ENCODE measurements at places on chromosomes 5 and 9. TPM values are rescaled to one million over a fixed set of nuclear protein-coding genes. Genes with fewer than 3 reads are reported as not detected.

DNA sequence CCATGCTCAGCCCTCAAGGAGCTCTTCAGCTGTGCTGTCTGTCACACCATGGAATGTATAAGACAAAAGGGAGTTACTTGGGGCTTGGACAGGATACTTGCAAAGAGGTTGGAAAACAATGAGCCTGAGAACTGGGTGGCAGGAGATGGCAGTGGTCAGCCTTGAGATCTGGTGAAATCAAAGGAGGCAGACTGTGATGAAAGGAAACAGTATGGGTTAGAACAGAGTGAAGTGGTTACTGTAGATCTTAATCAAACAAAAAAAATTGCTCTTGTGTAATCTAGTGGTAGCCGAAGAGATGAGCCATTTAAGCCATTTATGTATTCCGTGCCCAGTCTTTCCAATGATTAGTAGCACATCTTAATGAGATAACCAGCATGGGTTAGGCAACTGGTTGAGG, 142.2 kb downstream of the SV2C start:
- DNase-seq, result no peak

DNA sequence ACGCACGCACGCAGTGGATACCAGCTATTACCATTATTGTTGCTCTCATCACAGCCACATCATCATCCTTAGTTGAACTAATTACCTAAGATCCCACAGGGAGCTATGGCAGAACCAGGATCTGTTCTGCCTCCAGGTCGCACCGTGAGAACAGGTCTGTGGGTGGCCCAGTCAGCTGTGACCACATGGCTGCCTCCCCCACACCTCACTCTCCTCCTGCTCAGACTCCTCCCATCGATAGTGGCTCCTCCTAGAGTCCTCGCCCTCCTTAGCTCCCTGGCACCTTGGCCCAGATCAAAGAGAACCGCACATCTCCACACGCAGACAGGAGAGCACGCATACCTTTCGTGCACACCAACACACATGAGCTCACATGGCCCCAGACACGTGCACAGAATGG, 32.4 kb upstream of the RPL26L1 start:
- no peak for DNase-seq

GRCh38 chr5:65695896-65696295, 26.0 kb downstream of the SGTB start:
- no peak for DNase-seq

DNA sequence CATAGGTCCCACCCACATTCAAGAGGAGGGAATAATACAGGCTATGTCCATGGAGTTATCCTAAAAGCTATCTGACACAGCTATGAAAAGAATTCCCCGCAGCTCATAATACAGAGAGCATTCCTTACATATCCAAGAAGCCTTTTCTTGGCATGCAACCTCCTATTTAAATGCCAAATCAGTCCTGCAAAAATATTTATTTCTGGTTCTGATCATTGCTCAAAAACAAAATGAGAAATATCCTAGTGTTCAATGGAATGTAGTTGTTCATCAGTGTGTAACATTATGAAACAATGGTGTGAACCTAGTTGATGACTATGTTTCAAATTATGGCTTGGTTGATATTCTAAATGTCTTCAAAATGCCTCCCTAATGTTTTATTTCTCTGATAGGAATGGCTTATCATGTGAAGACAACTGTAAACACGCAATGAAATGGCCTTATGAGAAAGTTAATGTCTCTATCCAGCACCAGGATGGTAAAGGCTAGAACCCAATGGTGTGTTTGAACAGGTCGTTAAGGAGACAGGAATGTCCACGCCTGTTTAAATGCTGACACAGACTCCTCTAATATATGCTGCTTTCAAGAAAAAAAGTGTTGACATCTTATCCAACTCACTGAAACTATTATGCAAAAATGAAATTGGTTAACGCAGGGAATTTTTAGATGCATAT, 126.7 kb upstream of the CDH6 start:
- no peak for DNase-seq

DNA sequence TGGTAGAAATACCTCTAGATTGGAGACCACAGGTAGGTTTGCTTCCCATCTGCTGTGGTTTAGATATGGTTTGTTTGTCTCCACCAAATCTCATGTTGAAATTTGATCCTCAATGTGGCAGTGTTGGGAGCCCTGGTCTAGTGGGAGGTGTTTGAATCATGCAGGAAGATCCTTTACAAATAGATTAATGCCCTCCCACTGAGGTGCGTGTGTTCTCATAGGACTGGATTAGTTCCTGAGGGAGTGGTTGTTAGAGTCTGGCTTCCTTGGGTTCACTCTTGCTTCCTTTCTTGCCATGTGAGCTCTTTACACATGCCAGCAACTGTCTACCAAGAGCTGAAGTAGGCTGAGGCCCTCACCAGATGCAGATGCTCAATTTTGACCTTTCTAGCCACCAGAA, 391.1 kb upstream of the GRIA1 start:
- no peak for DNase-seq

DNA sequence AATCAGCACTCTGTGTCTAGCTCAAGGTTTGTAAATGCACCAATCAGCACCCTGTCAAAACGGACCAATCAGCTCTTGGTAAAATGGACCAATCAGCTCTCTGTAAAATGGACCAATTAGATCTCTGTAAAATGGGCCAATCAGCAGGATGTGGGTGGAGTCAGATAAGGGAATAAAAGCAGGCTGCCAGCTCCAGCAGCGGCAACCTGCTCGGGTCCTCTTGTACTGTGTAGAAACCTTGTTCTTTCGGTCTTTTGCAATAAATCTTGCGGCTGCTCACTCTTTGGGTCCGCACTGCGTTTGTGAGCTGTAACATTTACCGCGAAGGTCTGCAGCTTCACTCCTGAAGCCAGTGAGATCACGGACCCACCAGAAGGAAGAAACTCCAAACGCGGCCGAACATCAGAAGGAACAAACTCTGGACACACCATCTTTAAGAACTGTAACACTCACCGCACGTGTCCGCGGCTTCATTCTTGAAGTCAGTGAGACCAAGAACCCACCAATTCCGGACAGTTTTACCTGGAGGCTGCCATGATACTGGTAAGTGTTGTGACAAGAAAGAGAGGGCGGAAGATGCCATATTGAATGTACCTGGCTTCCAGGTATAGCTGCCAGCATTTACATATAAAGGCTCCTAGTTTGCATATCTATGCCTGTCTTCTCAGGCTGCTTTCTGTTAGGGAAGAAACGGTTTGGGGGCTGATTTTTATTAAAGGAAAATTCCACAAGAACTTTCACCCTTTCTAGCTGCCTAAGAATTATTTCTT, 758.5 kb upstream of the CTNND2 start:
- no peak for DNase-seq

GRCh38 chr5:13403351-13403750, 541.1 kb downstream of the DNAH5 start:
- no peak for DNase-seq

DNA sequence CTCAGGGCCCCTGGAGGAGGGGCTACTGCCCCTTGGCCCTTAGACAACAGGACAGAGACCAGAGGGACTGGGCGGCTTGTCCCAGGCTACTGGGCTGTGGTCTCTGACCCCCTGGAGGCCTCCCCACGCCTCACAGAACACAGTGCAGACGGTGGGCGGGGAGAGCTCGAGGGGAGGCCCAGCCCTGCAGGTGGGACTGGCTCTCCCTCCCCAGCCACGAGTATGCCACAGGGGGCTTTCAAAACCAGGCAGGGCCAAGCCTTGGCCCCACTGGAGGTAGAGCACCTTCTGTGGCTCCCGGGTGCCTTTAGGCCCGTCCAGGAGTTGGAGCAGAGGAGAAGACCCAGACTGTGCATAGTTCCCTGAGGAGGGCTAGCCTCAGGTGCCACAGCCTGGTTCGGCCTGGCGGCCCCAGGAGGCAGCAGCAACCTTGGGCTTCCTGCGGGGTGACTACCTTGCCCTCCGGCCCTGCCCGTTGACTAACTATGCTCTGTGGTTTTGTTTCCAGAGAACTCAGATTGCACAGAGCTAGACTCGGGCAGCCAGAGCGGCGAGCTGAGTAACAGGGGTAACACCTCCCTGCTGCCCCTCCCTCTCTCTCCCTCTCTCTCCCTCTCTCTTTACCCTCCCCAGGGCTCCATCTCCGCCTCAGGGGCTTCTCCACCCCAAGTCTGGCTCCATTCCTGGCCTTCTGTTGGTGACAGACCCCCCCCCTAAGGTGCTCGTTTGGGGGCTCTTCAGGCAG, 15.5 kb downstream of the CARD19 start:
- no peak for DNase-seq

DNA sequence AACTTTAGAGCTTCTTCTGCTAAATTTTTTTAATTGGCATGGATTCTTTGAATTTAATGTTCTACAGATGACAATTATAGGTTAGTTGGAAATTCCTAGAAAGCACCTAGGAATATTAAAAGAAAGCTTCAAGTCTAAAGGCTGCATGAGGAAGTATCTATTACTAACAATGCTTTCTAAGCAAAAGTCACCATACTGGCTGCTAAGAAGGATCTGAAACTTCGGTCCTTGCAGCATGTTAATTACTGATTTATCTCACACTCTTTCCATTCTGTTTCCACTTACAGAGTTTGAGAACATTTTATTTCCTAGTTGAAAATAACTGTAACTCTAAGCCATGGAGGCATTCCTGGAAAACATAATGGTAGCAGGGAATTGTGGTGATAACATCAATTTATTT, 8.4 kb downstream of the SEMA6A start:
- no peak for DNase-seq

- no peak for DNase-seq
Observed at GRCh38 chr5:103385722-103386121, 127.2 kb downstream of the MACIR start.

DNA sequence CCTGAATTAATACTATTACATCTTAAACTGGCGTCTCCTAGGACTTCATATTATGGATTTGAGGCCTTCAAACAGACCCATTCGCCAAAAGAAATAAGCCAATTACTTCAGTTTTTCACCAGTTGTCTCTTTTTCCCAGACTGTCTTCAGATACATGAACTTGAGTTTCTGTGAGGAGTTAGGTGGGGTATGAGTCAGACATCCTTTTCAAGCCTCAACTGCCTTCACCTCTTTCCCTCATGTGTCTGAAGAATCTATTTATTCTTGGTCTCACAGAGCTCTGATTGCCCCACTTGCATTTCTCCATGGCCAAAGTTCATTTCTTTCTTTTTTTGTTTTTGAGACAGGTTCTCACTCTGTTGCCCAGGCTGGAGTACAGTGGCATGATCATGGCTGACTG, 12.5 kb downstream of the WNT8A start:
- no peak for DNase-seq

- DNase-seq, result no peak
Observed at GRCh38 chr9:136361754-136362449, 1.6 kb downstream of the DNLZ start.

- no peak for DNase-seq
Observed at GRCh38 chr9:92947268-92948037, at the start of gene FGD3. TSS of gene FGD3 (plus strand) at chr9:92947523. CDS start at chr9:92976257, 28,734 bp downstream.

- DNase-seq, result no peak
Observed at GRCh38 chr9:125963932-125964331, 216.8 kb downstream of the PBX3 start.

DNA sequence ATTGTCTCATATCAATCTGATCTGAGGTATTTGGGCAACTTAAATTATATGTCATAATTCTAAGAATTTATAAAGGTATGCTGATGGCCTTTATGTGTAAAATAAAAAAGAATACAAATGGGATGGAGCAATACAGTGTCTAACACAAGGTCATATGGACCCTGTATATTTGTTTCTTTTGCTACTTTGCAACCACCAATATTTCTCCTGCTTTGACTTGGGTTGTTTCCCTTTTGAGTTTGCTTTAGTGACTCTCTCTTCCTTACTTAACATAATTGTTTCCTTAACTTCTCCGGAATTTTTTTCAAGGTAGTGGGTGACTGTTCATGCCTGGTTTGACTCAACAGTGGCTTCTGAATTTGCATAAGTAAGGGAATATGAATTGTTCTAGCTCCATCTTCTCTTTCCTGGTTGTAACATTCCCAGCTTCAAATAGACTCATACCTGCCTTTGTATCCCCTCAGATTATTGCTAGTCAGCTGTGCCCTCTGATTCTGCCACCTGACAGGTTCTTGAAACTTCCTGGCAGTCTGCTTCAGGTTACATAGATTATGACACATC, 30.2 kb upstream of the ANXA1 start:
- no peak for DNase-seq

DNA sequence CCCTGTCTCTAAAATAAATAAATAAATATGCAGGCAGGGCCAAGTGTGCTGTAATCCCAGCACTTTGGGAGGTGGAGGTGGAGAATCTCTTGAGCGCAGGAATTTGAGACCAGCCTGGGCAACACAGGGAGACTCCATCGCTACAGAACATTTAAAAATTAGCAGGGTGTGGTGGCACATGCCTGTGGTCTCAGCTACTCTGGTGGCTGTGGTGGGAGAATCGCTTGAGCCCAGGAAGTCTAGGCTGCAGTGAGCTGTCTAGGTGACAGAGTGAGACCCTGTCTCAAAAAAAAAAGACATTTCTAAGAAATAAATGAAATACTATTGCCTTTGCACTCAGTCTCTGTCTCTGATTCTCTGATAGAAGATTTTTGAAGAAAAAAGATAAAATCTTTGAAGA, 1.2 kb upstream of the PCDHGA10 start:
- DNase-seq, result no peak

- no peak for DNase-seq
Observed at GRCh38 chr5:80565330-80565729, 4.8 kb downstream of the ANKRD34B start.

DNA sequence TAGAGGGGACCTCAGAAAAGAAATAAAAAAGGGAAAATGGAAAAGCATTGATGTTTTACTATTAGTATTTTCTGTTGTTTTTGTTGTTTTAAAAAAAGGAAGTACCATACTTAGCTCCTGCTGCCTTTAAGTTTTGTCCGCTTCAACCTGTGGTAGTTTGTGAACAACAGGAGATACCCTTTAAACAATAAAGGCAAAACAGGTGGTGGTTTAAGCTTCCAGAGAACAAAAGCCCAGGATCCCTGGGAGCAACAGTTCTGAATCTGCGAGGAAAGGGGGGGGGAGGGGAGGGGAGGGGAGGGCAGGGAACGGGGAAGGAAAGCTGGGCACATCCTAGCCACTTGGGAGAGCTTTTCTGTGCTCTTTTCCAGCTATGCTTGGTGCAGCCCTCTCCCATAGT, 2.1 kb upstream of the PSIP1 start:
- no peak for DNase-seq

DNA sequence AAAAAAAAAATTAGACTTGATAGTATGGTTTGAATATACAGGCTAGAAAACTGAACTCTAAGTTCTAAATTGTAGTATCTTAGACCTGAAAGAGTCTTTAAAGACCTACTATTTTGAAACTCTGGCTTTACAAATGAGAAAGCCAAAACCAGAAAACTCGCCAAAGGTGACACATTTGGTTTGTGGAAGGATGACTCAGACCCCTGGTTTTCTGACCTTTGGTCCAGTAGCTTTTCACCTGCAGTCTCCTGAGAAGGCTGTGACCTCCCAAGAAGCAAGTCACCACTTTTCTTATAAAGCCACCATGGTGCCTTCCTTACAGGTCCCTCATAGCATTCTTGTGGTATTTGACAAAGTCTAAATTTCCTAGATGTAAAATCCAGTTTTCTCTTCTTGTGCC, 102.1 kb upstream of the CEP78 start:
- no peak for DNase-seq

- no peak for DNase-seq
Observed at GRCh38 chr9:134619448-134619982, 22.1 kb upstream of the COL5A1 start.

MLANA gene
- polyA plus RNA-seq, result 1.4 TPM

PKD2L2 gene
- polyA plus RNA-seq, result 0.32 TPM

CDKN2AIPNL gene
- polyA plus RNA-seq, result 33.8 TPM

SLCO6A1 gene
- polyA plus RNA-seq, result not detected

GRAMD2B gene
- 27.9 TPM for polyA plus RNA-seq

Data from right renal pelvis (tissue), 4 donors.